ENCODE measurements at places on chromosomes 13 and 19.

DNA sequence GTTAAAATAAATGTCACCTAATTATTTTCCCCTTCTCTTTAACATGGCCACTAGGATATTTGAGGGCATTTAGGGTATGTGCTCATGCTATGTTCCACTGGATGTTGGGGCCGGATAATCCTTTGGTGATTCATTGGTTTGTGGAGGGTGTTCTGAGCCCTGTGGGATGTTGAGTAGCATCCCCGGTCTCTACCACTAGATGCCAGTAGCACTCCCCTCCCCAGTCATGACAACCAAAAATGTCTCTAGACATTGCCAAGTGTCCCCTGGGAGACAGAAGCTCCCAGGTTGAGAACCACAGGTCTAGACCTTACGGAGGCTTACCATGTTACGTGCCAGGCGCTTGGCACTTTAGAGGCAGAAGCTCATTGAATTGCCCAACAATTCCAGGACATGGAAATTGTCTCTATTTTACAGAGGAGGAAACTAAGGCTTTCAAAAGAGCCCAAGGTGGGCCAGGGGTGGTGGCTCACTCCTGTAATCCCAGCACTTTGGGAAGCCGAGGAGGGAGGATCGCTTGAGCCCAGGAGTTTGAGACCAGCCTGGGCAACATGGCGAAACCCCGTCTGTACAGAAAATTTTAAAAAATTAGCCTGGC lies 14.1 kb downstream of the SHANK1 start:
- no peak for DNase-seq

GRCh38 chr19:40178756-40179155 lies 12.5 kb upstream of the MAP3K10 start:
- no peak for DNase-seq

DNA sequence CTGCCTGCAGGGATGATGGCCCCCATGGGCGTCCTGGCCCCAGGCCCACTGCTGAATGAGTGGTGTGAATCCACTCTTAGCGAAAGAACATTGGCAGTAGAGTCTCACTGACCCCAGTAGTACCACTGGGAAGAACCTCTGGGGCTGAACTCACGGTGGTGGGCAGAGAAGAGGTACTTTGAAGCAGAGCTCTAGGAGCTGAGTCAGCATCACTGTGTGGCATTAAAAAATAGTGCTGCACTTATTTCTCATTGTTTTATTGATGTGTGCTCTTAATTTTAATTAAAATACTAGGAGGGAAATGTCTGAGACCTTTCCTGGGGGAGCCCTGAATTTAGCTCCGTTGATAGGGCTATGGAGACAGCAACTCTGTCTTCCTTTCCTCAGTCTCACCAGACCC lies 61.3 kb downstream of the CBY2 start:
- no peak for DNase-seq

GRCh38 chr19:47253467-47253881 lies 2.9 kb upstream of the CCDC9 start:
- no peak for DNase-seq

DNA sequence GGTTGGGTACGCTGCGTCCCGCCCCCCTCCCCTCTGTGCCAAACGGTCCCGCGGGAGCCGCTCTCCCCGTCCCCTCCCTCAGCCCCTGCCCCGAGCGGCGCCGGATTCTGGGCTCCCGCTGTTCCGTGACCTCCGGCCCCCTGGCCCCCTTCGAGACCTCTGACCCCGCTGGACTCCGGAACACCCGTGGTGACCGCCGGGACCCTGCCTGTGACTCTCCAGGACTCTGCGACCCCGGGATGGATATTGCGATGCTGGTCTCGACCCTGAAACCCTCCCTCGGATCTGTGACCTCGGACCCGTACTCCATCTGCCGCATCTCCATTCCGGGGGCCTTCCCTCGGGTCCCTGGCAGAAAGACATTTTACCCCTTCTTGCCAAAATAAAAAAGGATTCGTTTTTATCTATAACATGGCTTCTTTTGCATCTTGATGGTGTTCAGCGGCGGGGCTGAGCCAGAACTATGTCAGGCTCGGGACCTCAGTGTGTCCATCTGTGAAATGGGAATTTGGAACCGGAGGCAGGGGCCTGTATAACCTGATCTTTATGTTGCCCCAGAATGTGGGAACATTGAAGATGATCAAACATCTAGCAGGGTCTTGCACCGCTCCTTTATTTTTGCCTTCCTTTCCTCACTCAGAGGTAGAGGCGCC lies 654 bp upstream of the MEGF8 start:
- DNase-seq: no peak

DNA sequence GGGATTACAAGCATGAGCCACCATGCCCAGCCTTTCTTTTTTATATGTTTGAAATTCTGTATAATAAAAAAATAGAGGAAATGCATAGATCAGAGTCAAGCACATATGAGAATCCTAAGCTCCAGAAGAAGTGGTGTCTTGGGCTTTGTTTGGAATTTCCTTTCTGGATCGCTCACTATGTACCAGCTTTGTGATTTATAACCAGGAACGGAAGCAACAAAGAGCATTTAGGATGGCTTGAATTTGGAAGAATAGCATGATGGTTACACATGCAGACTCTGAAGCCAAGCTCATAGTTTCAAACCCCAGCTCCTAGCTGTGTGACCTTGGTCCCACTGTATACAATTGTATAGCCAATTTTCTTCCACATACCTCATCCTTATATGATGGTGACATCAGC lies 28.0 kb upstream of the SLC15A1 start:
- no peak for DNase-seq

GRCh38 chr13:44417446-44417845 lies 43.8 kb downstream of the SERP2 start:
- DNase-seq: no peak

GRCh38 chr13:93224535-93224934 lies 2.1 kb upstream of the GPC6 start:
- no peak for DNase-seq

GRCh38 chr19:49553451-49554271 lies 25.9 kb downstream of the RCN3 start:
- no peak for DNase-seq

DNA sequence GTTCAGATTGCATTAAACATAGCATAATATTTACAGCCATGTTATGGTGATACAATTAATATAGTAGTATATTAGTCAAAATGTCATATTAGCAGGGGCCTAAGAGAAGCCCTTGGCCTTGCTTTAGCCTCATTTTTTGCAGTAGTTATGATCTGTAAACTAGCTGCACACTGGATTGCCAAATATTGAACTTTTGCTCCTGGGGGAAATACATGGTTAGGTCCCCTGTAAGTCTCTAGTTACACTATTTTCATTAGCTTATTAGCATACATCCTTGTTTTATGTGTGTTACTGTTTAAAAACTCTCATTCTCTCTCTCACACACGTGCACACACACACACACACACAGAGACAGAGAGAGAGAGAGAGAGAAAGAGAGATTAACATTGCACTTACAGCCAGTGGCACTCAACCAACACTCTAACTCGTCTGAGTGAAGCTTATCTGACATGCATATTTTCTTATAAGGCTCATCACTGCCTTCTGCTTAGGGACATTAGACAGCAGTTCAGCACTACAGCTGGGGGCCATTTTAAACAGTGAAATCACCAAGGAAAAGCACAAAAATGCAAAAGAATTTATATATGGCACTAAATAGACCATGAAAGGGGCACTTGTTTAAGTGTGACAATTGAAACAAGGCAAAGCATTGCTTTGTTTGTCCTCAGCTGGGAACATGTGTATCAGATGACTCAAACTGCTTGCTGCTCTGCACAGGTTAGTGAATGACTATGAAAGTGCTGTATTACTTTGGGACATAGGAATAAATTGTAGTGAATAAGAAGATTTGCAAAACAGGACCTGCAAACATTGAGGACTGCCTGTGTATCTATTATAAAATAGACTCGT lies 278.7 kb downstream of the GPC6 start:
- no peak for DNase-seq

GRCh38 chr13:70580825-70581224 lies 472.6 kb upstream of the KLHL1 start:
- no peak for DNase-seq

DNA sequence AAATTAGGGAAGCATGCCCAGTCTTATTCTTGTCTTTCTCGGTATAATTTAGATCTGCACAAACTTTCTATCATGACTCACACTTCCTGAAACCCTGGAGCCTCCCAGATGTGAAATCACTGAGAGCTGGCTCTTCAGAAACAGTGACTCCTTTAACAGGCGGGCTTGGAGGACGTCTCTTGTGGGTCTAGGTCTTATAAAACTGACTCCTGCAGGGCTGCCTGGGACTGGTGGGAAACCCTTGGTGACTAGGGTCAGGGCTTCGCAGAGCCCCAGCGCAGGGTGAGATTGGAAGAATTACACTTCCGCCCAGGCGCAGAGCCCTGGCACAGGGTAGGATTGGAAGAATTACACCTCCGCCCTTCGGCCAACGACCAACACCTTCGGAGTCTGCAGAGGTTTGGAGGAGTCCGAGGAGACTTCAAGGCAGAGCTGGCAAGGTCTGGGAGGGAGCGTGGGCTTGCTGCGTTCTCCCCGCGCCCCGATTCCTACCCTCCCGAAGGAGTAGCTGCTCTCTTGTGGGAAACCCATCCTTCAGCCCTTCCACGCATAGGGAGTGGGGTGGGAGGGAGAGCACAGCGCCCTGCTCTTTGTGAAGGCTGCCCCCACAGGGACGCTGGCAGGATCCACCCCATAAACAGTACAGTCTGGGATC lies 43.4 kb upstream of the MAP3K10 start:
- DNase-seq: no peak

GRCh38 chr13:80276371-80277289 lies 64.3 kb downstream of the SPRY2 start:
- no peak for DNase-seq

GRCh38 chr13:31093145-31093885 lies 68.4 kb downstream of the HSPH1 start:
- DNase-seq: no peak

DNA sequence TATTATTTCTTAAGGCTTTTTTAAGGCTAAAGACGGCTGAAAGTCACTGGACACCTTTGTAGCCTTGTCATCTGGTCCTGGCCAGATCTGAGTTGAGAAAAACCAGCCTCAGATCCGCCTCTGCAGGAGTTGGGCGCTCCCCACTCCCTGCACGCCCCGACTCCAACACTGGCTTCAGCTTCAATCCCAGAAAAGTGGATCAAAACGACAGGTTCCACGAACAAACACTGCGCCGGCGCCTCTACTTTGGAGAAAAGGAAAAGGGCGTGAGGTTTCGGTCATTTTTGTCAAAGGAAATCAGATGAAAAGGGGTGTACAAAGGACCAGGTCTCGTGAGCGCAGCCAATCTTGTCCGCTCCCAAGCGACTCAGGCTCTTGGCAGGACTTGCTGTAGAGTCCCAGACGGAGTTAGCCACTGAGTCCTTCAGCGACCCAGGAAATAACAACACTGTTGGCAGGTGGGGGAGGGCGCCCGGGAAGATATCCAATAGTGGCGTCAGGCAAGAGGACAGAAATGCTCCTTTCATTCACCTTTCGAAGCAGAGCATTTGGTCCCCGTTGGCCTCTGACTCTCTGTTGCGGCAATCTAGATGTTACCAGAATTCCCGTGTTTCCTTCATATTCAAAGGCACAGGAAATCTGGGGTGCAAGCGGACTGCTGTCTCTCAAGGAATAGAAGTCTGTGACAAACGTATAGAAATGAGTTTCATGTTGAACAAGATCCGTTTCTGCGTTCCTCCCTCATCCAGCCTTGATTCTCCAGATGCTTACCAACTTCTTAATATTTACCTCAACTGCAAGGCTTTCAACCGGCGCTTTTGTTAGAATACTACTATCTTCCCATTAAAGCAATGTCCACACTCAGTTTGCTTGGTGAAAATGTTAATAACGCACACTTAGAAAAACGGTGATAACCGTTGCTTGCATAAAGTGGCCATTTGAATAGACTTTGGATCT lies 1.8 kb upstream of the CCNA1 start:
- no peak for DNase-seq

DNA sequence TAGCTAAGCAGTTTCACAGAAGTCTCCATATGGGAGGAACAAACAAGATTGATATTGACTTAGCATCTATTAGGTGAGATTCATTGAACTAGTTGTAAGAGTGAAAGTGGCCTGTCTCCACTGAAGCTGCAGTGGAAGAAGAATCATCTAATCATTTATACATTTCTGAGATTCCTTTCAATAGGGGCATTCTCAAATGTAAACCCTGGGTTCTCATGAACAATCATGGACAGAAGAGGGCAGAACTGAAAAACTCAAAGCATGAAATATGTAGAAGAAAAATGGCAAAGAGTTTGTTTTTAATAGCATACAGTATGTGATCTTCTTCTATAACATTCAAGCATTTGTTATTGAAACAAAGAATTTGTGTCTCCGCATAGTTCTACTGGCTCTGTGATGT lies 17.6 kb upstream of the POSTN start:
- no peak for DNase-seq

- DNase-seq: peak; percentile 58
Observed at GRCh38 chr13:21014502-21015170, 46.8 kb downstream of the LATS2 start.

DNA sequence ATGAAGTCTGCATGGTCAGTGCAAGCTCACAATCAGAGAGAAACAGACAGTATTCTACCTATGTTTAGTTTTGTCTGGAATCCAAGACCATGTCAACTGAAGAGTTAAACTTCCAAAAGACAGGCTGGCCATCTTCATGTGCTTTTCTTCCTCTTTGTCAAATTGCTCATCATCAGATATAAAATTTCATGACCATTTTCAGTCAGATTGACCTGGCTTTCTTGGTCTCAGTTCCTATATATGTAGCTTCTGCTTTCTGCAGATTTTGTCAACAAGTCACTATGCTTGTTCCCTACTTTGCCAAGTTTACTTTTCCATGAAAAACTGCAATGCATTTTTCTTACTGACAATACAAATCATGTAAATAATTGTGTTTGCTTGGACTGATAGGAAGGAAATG lies 13.9 kb downstream of the SLC46A3 start:
- no peak for DNase-seq

DNA sequence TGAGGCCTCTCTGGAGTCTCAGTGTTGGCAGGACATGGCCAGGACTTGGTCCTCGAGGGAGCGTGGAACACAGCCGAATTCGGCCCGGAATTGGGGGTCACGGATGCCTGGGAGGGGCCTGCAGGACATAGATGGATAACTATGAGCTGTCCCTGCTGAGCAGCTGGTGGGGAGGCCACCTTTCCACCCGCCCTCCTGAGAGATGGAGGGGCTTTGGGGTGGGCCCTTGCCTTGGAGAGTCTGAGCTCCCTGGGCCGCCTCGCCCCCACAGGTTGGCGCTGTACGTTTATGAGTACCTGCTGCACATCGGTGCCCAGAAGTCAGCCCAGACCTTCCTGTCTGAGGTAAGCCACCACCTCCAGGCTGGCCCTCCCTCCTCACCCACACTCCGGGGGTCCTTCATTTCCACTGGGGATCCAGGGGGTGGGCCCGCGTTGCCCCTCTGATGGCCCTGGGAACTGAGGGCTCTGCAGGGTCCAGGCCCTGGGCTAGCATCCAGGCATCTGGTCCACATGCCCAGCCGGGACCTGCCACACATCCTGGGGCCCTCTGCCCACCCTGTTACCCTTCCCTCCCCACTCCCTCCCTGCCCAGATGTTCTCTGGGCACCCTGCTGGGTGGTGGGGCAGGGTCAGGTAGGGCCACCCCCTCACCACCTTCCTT lies 8.0 kb downstream of the SSBP4 start:
- DNase-seq: no peak
